Activated CD4-positive, alpha-beta T cell treated with anti-CD3 and anti-CD28 coated beads, Interleukin-2, amount 10 ng/mL, durations not matched to agents 24 days and 14 days (primary cell): ENCODE measurements at places on chromosomes 6 and 20. TPM values are rescaled to one million over a fixed set of nuclear protein-coding genes. Genes with fewer than 3 reads are reported as not detected.
A peak's percentile ranks its signal among the peaks of the same experiment; 100 is the strongest.

DNA sequence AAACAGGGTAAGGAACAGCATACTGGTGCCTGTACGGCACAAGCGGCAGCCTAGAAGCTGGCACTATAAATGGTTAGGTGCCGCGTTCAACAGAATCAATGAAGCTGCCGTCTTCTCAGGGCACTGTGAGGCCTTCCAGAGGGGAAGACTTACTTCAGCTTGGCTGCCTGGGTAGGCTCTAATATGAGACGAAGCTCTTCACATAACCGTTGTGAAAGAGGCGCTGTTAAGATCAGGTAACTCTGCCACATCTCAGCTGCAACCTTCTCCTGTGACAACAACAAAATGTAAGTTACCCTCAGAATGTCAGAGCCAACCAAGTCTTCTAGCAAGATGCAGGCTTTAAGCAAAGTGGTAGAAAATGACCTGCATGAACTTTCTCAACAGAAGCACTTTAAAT, 12.0 kb upstream of the LYRM2 start:
- H3K4me3 ChIP-seq: no peak overlapping the region
- no peaks in the 10 kb centered on the region for H3K4me1 ChIP-seq
- no peaks in the 10 kb centered on the region for H3K27me3 ChIP-seq
- DNase-seq: no peak
- H3K36me3 ChIP-seq: peaks cover 61% of the 10 kb centered on the region

DNA sequence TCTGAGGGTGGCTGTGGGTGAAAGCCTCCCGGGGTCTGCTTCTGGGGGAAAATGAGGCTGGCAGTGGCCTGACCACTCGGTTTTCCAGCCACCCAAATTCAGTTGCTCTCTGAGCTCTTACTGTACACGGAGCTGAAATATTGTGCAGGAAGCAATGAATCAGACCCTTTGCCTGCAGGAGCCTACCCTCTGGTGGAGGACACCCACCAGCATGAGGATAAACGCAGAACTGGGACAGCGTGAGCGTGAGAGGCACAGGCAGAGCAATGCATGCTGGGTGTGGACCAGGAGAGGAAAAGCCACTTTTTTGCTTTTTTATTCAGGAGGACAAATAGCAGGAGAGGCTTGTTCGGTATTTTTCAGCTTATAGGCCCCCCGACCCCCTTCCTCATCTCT, 298.0 kb downstream of the QKI start:
- H3K36me3 ChIP-seq: no peaks in the 10 kb centered on the region
- no peak overlapping the region for H3K27ac ChIP-seq

- H3K27me3 ChIP-seq: no peaks in the 10 kb centered on the region
- H3K36me3 ChIP-seq: no peaks in the 10 kb centered on the region
- no peak overlapping the region for H3K27ac ChIP-seq
- H3K4me1 ChIP-seq: no peaks in the 10 kb centered on the region
These were observed 29.1 kb upstream of the RGS17 start for GRCh38 chr6:153160221-153160620.

- peaks cover 73% of the 10 kb centered on the region for H3K36me3 ChIP-seq
- no peaks in the 10 kb centered on the region for H3K27me3 ChIP-seq
- peak; percentile 52 for DNase-seq
- H3K4me1 ChIP-seq: peaks cover 63% of the 10 kb centered on the region
- peak overlapping the region; percentile 41 for H3K27ac ChIP-seq
- no peak overlapping the region for H3K4me3 ChIP-seq
These were observed 156.4 kb upstream of the CARMIL1 start for GRCh38 chr6:25122622-25123237.

- peaks cover 47% of the 10 kb centered on the region for H3K36me3 ChIP-seq
- H3K27me3 ChIP-seq: no peaks in the 10 kb centered on the region
- no peak for DNase-seq
- no peak overlapping the region for H3K27ac ChIP-seq
- H3K4me1 ChIP-seq: peaks cover 3% of the 10 kb centered on the region
- H3K4me3 ChIP-seq: no peak overlapping the region
These were observed 43.6 kb downstream of the FBXL4 start for GRCh38 chr6:98904096-98904495.

GRCh38 chr6:88605271-88605670, 358.1 kb downstream of the RNGTT start:
- H3K27me3 ChIP-seq: no peaks in the 10 kb centered on the region
- DNase-seq: no peak
- peaks cover 2% of the 10 kb centered on the region for H3K36me3 ChIP-seq
- no peak overlapping the region for H3K27ac ChIP-seq

DNA sequence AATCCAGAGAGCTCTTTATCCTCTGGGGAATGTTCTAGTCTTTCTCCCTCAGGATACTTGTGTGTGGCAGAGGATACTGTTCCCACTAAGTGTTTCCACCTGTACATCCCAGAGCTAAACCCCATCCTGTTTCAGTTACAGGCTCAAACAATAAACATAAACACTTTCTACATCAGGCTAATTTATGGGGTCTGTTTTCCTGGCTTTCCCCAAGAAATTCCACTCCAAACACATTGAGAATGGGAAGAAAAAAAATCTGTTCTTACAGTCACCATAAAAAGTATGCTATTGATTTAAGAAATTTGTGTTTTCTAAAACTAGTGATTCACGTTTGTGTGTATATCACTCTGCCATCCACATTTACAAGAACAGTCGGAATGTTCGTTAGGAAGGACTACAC, 293.9 kb upstream of the FOXQ1 start:
- no peak for DNase-seq
- no peaks in the 10 kb centered on the region for H3K4me1 ChIP-seq
- peaks cover 5% of the 10 kb centered on the region for H3K27me3 ChIP-seq
- H3K4me3 ChIP-seq: no peak overlapping the region

- DNase-seq: no peak
- H3K4me3 ChIP-seq: no peak overlapping the region
- H3K36me3 ChIP-seq: no peaks in the 10 kb centered on the region
- H3K4me1 ChIP-seq: no peaks in the 10 kb centered on the region
These were observed 62.2 kb upstream of the PLEKHG1 start for GRCh38 chr6:150537491-150537890.

DNA sequence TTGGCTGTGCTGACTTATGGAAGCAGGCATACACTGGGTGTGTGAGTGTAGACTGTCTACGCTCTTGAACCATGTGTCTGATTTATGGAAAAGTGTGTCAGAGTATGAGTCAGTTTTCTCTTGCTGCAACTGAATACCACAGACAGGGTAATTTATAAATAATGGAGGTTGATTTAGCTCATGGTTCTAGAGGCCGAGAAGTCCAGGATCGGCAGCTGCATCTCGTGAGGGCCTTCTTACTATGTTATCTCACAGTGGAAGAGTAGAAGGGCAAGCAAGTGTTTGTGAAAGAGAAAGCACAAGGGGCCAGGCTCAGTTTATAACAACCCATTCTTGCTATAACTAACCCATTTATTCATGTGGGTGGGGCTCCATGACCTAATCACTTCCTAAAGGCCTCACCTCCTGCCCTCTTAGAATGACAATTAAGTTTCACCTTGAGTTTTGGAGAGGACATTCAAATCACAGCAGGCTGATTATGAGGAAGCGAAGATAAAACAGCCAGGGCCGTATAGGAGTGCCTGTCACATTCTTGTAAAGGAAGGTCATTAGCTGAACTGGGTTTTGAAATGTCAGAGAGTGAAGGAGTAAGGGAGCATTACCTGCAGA, 6.7 kb downstream of the GPR31 start:
- DNase-seq: no peak
- H3K4me1 ChIP-seq: peaks cover 15% of the 10 kb centered on the region
- H3K27ac ChIP-seq: no peak overlapping the region
- no peak overlapping the region for H3K4me3 ChIP-seq
- H3K36me3 ChIP-seq: no peaks in the 10 kb centered on the region
- peaks cover 4% of the 10 kb centered on the region for H3K27me3 ChIP-seq

Gene ACOT8
- 27.6 and 28.5 TPM in 2 replicates for total RNA-seq

DNA sequence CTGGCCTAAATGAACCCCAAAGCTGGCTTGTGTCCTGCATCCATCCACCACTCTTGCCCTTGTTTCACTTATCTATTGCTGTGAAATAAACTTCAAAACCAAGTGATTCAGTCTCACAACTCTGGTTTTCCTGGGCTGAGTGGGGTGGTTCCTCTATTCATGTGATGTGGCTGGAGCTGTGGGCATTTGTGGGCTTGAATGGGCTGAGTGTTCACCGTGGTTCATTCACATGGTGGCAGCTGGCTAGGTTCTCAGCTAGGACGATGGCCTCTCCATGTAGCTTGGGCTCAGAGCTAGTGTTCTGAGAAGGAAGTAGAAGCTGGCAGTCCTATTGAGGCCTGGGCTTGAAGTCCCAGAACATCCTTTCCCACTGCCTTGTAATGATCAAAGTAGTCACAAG, 30.4 kb downstream of the FKBP1A start:
- no peak for DNase-seq
- peak overlapping the region; percentile 80 for H3K27ac ChIP-seq
- peaks cover 78% of the 10 kb centered on the region for H3K36me3 ChIP-seq
- H3K4me3 ChIP-seq: peak overlapping the region; percentile 36

DNA sequence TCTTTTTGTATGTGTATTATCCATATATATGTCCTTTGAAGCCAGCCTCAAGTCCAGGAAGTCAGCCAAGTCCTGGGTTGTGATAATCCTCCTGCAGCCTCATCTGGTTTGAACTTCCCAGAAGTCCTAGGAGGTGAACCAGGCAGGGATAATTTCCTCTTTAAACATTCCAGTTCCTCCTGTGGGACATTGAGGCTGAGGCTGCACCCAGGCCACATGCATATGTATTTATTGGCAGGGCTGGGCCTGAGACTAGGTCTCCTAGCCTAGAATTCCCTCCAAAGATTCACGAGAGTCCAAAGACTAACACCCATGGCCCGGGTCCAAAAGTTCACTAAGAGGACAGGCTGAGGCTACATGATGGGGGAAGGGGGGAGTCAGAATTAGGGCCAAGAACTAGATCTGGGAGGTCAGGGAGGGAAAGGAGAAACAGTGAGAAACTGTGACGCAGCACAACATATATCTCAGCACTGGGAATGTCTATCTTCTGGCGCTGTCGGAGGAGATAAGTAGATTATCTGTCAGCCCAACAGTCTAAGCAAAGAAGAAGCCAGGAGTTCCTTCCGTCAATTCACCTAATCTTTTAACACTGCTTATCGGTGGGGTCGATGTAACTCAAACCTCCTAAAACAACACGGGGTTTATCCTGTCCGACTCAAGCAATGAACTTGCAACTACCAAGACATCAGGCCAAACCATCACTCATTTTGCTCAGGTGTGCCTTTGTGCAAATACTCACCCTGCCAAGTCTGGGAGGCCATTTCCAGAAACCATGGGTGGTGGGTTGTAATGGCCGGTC, 43.3 kb downstream of the SNX5 start:
- H3K4me3 ChIP-seq: no peak overlapping the region
- H3K36me3 ChIP-seq: no peaks in the 10 kb centered on the region
- H3K27me3 ChIP-seq: peaks cover 25% of the 10 kb centered on the region
- no peak for DNase-seq
- H3K27ac ChIP-seq: no peak overlapping the region
- H3K4me1 ChIP-seq: no peaks in the 10 kb centered on the region

Gene CLPSL1
- total RNA-seq: not detected in 2 replicates

Gene TMEM244
- total RNA-seq: not detected in 2 replicates

DNA sequence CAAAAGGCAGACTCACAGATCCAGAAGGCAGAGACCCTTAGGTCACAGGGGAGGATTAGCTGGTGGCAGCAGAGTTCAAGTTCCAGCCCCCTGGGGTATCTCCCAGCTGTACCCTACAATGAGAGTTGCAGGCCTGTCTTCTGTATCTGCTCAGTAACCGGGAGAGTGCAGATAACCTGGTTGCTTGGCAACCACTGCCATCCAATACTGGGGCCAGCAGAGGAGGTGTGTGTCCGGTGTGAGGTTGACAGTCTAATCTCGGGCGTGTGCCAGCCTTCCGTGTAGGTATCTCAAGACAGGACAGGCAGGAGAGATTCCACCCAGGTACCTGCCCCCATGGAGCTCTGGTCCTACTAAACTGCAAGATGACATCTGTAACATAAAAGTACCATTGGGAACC, 56.6 kb upstream of the TBC1D7 start:
- peaks cover 8% of the 10 kb centered on the region for H3K36me3 ChIP-seq
- DNase-seq: no peak
- no peak overlapping the region for H3K4me3 ChIP-seq

Gene BTN1A1
- 0.07 TPM in 1 of 2 replicates, not detected in the other for total RNA-seq

Gene MOG
- not detected in 2 replicates for total RNA-seq

- DNase-seq: no peak
- peaks cover 26% of the 10 kb centered on the region for H3K4me1 ChIP-seq
- no peaks in the 10 kb centered on the region for H3K36me3 ChIP-seq
- H3K27me3 ChIP-seq: peaks cover 35% of the 10 kb centered on the region
These were observed 2.3 kb upstream of the GMPR start for GRCh38 chr6:16236009-16236501.

Gene LBP
- not detected in 2 replicates for total RNA-seq

DNA sequence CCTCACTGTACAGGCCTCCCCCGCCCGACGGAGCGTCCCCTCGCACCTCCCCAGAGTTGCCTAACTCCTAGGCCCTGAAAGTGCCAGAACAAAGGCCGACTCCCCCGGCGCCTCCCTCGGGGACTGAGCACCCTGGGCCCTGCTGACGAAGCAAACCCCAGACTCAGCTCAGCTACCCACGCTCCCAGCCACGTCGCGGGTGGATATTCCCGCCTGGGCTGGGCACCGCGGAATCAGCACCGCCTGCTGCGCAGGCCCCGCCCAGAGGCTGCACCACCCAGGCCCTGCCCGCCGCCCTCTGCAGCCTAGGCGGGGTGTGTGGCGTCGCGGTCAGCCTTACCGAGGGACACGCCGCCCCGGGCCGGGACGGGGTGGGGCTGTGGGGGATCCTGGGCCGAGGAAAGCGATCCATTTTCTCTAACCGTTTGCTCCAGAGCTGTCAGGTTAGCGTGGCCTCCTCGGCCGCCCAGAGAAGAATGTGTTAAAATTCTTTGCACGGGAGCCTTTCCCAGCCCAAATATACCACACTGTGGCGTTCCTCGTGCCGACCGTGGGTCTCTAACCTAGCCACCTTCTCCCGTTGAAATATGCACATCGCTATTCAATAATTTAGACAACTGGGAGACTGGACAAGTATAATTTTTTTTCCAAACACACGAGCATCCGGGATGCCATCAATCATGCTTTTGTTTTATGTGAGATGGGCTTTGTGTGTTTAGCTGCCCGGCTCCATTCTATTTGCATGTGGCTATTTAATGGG, 31.4 kb downstream of the TFAP2A start:
- H3K27me3 ChIP-seq: peaks cover 76% of the 10 kb centered on the region
- H3K27ac ChIP-seq: peak overlapping the region; percentile 15
- peaks cover 4% of the 10 kb centered on the region for H3K4me1 ChIP-seq
- peaks cover 2% of the 10 kb centered on the region for H3K36me3 ChIP-seq
- no peak for DNase-seq

DNA sequence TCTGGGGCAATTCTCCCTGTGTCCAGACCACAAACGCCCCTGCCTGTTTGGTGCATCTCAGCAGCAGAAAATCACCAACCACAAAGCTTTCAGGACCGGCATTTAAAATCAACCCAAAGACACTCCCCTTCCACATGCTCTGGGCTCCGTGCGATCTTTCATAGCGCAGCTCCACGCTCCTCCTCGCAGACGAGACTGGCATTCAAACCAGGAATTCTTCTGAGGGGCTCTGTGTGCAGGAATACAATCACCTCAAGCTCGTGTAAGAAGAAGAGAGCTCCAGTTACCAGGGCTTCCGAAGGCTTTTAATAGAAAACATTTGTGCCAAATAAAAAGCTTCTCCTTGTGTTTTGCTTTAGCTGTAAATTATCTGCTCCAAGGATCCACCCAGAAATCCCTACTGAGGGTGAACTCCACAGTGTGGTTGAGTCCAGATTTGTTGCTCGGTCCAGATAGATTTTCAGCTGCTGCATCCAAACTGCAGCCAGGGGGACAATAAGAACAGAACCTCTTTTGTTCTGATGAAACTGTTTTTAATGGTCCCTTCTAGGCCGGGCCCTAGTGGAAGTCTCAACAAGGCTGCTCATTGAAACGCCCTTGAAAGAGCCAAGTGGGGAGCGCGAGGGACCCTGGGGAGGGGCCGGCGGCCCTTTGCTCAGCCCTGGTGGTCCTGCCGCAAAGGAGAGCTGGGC, 16.4 kb upstream of the BMP7 start:
- no peaks in the 10 kb centered on the region for H3K36me3 ChIP-seq
- DNase-seq: no peak

Gene MLIP
- total RNA-seq: not detected in 2 replicates
